Stimulated activated CD8-positive, alpha-beta memory T cell treated with anti-CD3 and anti-CD28 coated beads, Interleukin-2, amount 100 ng/mL, for 48 hours (primary cell): ENCODE measurements at places on chromosomes 12 and 14.

DNA sequence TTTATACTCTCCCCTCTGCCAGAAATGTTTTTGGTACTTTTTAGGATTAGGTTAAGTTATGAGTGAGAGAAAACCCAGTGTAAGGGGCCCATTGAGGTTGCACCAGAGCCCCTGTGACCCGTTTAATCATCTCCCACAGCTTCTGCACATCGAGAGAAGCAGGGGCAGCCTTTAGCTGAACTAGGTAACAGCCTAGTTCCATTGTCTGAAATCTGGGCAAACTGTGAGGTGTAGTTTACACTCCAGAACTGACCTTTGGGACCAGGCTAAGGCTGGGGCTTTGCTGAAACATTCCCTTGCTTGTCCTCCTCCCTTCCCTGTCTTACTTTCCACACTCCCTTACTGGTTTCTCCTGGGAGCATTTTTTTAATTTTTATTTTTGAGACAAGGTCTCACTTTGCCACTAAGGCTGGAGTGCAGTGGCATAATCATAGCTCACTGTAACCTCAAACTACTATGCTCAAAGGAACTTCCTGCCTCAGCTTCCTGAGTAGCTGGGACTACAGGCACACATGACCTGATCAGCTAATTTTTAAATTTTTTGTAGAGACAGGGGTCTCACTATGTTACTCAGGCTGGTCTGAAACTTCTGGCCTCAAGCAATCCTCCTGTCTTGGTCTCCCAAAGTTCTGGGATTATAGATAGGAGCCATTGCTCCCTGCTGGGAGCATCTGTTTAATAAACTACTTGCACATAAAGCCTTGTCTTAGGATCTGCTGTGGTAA, 25.9 kb upstream of the DHRS2 start:
- no peak for DNase-seq

DNA sequence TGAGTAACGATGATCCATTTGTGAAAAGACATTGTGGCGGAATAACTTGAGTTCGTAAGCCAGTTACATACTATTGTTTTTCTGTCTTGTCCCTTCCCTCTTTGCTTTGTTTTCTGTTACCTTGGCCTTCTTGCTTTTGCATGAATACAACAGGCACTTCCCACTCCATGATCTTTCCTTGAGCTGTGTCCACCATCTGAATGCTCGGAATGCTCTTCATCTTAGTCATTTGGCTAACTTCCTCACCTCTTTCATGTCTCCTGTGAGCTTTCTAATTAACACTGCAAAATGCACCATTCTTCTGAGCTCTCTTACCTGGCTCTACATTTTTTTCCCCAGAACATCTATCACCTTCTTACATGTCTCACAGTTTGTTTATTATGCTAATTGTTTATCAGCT, 10.0 kb downstream of the KNTC1 start:
- no peak for DNase-seq

DNA sequence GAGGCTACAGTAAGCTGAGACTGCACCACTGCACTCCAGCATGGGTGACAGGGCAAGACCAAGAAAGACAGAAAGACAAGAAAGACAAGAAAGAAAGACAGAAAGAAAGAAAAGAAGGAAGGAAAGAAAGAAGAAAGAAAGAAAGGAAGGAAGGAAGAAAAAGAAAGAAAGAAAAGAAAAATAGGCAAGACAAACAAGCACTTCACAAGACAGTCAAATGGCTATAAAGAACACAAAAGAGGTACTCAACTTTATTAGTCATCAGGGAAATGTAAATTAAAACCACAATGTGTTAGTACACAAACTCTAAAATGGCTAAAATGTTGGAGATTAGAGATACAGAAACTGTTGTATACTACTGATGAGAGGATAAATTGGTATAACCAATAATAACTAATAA, 6.6 kb downstream of the ATXN3 start:
- DNase-seq: no peak

DNA sequence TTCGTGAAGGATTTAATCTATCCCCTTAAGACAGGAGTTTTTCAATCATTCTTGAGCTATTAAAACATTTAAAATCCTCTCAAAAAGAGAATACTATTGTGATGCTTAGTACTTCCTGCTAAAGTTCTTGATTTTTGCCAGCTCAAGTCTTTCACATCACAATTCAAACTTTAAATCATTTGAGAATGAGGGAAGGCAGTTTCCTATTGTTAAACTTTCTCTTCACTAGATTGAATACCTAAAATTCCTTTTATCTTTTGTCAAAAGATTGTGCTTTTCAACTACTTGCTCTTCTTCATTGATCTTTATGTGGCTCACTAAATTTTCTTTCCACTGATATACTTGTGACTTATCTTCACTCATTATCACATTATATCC, 44.1 kb downstream of the ABCD2 start:
- no peak for DNase-seq

- DNase-seq: no peak
Observed at GRCh38 chr14:91342206-91342760, 75.3 kb downstream of the CCDC88C start.

DNA sequence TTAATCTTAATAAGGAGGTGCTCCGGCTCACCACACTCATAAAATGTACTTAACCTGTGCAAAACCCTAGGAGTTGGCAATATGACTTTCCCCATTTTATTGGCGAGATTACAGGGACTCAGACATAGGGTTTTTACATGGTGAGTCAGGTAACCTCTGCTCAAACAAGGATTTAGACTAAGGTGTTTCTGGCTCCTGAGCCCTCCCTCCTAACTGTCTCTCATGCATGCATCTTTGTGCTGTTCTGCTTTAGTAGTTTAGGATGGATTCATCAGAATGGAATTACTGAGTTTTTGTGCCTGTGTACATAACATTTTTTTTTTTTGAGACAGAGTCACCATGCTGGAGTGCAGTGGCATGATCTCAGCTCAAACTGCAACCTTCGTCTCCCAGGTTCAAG, 993.3 kb upstream of the TMEM132C start:
- DNase-seq: no peak

- no peak for DNase-seq
Observed at GRCh38 chr12:115137812-115138521, 454.0 kb upstream of the TBX3 start.

GRCh38 chr14:64915797-64916196, 1.5 kb downstream of the CHURC1 start:
- DNase-seq: no peak

- no peak for DNase-seq
Observed at GRCh38 chr12:19140381-19141236, 11.1 kb downstream of the PLEKHA5 start.
